ENCODE measurements at places on chromosomes 13 and 19. TPM values are rescaled to one million over a fixed set of nuclear protein-coding genes. Genes with fewer than 3 reads are reported as not detected.
A peak's percentile ranks its signal among the peaks of the same experiment; 100 is the strongest.

GRCh38 chr19:48935864-48936263, 2.4 kb downstream of the DHDH start:
- DNase-seq: no peak

- no peak for DNase-seq
Observed at GRCh38 chr13:67554746-67555452, 324.8 kb upstream of the PCDH9 start.

DNA sequence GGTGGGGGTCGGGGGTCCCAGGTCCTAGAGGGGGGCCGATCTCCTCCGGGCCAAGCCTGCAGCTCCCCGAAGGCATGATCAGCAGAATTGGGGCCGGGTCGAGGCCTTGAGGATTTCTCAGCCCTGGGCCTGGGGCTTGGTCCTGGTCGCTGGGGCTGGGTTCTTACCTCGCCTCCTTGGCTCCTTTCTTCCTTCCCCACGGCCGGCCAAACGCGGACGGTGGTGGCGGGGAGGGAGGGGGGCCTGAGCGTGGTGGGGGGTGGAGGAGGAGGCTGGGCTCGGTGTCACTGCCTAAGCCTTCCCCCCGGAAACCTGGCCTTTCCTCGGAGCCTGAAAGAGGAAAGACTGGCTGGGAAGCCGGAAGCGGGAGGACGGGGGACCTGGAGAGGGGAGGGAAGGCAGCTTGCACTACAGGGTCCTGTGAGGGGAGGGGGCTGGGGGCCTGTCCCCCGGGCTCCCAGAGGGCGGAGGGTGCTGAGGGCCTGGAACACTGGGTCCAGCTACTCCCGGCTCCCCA, at the start of gene ZNF579:
TSS of gene ZNF579 (minus strand) at position 221 of the 517 bp plus-strand sequence. CDS start 1,209 bp downstream, outside the sequence.
- peak; percentile 86 for DNase-seq

- no peak for DNase-seq
Observed at GRCh38 chr13:105984236-105984635, 551.2 kb downstream of the EFNB2 start.

The EFNB2 gene
- 24.7 TPM for total RNA-seq

The SHANK1 gene
- total RNA-seq: 4.5 TPM

DNA sequence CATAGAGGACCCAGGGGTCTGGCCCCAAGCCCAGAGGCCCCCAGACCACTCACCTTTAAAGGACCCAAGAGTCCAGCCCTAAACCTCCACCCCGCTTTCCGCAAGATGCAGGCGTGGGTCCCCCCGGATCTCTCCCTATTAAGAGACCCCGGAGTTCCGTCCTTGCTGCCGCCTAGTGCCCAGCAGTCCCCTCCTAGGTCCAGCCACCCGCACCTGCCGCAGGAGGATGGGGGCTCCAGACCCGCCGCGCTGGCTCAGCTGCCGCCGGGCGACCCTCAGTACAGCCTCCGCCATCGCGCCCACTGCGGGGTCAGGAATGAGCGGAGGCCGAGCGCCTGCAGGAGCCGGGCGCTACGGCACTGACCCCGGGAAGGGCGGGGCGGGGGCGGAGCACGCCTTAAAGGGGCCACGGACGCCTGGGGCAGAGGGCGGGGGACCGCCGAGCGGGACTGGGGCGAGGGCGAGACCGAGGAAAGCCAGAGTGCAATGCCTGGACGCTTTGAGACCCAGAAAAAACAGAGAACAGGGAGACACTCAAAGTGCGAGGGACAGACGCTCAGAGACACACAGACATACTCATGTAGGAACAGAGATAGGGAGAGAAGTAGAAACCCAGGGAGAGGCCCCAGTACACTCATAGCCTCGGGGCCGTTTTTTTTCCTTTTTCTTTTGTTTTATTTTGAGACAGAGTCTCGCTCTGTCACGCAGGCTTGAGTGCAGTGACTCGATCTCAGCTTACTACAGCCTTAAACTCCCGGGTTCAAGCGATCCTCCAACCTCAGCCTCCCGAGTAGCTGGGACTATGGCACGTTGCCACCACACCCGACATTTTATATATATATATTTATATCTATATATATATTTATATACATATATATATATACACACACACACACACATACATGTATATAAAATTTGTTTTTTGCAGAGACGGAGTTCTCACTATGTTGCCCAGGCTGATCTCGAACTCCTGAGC, at the start of gene ETHE1:
TSS of gene ETHE1 (minus strand) at position 318 of the 976 bp plus-strand sequence. CDS start at position 294, 24 bp downstream.
- DNase-seq: peak; percentile 88

DNA sequence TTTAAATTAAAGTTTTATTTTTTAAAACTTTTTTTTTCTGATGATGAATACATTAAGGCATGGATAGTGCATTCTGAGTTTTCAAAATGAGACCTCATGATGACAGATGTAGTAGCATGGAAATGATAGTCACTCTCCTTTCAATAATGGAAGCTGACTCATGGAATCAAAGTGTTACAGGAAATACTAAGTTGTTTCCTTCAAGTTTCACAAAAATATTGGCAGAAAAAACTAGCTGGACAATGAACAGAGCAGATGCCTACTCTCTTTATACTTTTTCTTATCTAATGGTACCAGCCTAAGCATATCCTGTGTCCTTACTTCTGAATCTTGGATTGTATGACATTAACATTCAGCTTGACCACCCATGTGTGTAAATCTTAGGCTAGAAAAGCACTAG, 1337.3 kb downstream of the PCDH9 start:
- no peak for DNase-seq

The IGFL3 gene
- total RNA-seq: not detected

The GPR12 gene
- not detected for total RNA-seq

DNA sequence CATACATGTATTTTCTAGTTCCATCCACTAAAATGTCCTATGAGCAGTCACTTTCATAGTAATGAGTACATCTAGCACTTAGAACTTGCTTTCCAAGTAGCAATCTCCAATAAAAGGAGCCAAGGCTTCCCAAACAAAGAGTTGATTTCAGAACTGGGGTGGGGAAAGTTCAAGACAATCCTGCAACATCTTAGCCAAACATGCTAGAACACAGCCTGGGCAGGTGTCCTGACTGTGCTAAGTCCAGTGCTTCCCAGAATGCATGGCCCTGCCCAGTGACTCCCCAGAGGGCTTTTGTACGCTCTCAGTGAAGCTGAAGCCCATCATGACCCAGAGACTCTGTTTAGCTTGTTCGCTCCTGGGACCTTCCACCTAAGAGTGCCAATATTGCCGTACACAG, 106.7 kb upstream of the UBAC2 start:
- DNase-seq: no peak

GRCh38 chr19:16594681-16595091, 22.5 kb upstream of the SLC35E1 start:
- no peak for DNase-seq

DNA sequence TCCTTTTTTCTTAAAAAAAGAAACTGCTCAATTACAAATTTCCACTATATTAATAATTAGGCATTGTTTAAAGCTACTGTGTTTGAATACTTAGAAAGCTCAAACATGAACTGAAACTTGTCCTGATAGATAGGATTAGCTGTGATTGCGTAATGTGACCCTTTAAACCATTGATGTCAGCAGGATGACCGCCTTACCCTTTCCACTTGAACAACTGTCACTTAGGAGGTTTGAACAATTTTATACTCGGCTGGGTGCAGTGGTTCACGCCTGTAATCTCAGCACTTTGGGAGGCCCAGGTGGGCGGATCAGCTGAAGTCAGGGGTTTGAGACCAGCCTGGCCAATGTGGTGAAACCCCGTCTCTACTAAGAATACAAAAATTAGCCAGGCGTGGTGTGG, 2.9 kb downstream of the LAMP1 start:
- DNase-seq: no peak

DNA sequence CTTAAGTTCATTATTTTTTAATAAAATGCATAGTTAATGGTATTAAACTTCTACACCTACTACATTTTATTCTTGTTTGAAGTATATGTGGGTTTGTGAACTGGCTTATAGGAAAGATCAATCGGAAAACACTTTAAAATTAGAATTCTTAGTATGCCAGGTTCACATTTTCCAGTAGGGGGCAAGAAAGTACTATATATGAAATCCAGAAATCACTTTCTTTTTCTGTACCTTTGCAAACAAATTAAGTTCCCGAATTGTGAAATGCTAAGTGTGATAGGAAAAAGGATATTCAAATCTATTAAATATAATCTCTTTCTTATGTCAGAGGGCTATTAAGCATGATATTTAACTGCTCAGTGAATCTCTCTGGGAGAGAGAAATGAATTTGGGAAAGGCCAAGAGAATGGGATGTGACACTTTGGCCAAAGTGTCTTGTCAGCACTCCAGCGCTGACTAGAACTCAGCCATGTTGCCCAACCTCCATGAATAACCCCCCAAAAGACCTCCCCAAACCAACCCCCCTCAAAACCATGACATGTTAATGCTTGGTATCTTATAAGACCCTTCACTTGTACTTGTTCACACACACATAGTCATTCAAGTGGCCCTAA, 122.6 kb upstream of the SLC10A2 start:
- no peak for DNase-seq

The CFAP97D2 gene
- total RNA-seq: 2.3 TPM

The CYP4F2 gene
- total RNA-seq: 4.1 TPM

The ZFP28 gene
- 28.0 TPM for total RNA-seq

The GATAD2A gene
- total RNA-seq: 197 TPM

- no peak for DNase-seq
Observed at GRCh38 chr13:20995245-20995838, 66.0 kb downstream of the LATS2 start.

The DLL3 gene
- 4.5 TPM for total RNA-seq

DNA sequence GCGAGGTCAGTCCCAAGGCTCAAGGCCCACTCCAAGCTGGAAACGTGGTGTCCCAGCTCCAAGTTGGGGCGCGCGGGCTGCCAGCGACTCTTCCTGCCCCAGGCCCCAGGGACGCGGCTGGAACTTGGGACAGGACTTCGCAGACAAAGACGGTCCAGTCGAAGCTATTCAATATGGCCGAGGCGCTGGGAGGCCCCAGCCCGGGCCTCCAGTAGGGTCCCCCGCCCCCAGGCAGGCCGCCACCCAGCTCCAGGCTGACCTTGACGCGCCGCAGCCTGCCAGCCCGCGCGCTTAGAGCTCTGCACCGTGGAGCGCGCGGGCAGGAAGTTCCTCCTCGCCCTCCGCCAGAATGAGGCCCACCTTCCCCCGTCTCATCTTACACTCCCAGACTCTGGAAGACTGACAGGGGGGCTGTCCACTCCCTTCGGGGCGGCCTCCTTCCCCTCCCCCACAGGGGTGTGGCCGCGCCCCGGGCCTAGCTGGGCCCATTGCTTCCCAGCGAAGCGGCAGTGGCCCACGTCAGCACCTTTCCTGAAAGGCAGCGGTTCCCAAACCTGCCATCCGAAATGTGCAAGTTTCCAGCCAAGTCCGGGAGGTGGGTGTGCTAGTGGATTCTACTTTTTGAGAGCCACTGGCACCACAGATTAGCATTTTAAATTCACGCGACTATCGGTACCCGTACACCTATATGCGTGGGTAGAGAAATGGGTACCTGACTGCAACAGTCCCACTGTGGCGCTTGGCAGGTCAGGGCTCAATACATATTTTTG, at the start of gene CCDC8:
TSS of gene CCDC8 (minus strand) at position 303 of the 770 bp plus-strand sequence. CDS start 754 bp downstream, outside the sequence.
- DNase-seq: peak; percentile 95

DNA sequence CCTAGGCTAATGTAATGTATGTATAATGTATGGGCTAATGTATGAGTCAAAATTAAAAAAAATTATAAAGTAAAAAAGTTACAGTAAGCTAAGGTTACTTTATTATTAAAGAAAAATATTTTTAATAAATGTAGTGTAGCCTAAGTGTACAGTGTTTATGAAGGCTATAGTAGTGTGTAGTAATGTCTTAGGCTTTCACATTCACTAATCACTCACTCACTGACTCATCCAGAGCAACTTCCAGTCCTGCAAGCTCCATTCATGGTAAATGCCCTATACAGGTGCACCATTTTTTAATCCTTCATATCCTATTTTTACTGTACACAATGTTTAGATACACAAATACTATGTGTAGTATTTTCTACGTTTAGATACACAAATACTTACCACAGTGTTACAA, 1.8 kb upstream of the TMEM272 start:
- DNase-seq: no peak

- DNase-seq: no peak
Observed at GRCh38 chr19:34960103-34960805, 3.8 kb downstream of the ZNF792 start.

The PGLYRP2 gene
- 43.7 TPM for total RNA-seq

The ZNF528 gene
- 53.7 TPM for total RNA-seq

- no peak for DNase-seq
Observed at GRCh38 chr13:23146811-23147625, 33.8 kb upstream of the SGCG start.

Measured in testis (tissue), 5 donors.